CMK (cell line): ENCODE measurements at places on chromosomes 1 and 21.

GRCh38 chr1:172376431-172376830 lies 44.1 kb upstream of the C1orf105 start:
- no peak for DNase-seq

DNA sequence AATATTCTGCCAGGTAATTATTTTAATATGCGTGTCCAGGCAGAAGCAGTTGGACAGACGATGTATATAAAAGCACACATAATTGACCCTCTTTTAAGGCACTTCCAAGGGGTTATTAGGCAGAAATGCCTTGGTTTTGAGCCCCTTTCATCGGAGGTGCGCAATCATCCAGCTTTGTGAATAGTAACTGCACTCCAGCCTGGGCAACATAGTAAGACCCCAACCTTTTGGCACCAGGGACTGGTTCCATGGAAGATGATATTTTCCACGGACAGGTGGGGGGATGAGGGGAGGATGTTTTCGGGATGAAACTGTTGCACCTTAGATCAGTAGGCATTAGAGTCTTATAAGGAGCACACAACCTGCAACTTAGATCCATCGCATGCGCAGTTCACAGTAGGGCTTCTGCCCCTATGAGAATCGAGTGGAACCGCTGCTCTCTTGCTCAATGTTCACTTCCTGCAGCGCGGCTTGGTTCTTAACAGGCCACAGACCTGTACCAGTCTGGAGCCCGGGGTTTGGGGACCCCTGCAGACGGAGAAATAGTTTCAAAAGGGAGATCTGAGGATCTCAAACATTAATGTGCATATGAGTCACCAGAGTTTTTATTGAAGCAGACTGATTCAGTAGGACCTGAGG lies 1.8 kb upstream of the MCOLN2 start:
- no peak for DNase-seq

DNA sequence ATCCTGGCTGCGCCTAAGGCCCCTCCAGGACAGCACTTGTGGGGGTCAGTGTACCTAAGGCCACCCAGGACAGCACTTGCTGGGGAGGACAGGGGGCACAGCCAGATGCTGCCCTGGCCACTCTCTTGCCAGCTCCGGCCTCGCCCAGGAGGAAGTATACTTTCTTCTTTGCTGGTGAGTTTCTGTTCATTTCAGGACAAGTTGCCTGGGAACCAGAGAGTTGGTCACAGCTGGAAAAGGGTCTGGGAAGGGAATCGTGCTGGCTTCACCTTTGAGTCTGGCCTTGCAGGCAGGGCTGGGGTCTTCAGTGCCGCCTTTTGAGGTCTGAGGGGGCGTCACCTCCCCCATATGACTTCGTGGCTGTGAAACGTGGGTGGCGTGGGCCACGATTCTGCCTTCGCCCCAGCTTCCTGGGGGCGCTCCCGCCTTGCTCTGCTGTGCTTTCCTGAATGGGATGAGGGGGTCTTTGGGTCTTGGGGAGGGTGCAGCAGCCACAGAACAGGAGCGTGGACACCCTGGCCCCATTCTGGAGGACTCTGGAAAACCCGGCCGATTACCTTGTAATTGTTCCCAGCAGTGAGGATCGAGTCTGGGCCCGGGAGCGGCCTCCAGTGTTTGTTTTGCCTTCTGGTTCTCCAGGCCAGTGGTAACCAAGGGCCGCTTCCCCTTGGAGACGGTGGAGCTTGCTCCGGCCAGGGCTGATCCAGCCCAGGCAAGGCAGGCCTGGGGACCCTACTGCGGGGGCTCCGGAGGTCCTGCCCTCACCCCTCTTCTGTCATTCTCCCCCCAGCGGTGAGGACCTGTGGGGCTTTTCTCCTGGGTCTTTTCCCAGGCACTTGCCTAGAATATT lies 45.9 kb downstream of the SPSB1 start:
- no peak for DNase-seq

DNA sequence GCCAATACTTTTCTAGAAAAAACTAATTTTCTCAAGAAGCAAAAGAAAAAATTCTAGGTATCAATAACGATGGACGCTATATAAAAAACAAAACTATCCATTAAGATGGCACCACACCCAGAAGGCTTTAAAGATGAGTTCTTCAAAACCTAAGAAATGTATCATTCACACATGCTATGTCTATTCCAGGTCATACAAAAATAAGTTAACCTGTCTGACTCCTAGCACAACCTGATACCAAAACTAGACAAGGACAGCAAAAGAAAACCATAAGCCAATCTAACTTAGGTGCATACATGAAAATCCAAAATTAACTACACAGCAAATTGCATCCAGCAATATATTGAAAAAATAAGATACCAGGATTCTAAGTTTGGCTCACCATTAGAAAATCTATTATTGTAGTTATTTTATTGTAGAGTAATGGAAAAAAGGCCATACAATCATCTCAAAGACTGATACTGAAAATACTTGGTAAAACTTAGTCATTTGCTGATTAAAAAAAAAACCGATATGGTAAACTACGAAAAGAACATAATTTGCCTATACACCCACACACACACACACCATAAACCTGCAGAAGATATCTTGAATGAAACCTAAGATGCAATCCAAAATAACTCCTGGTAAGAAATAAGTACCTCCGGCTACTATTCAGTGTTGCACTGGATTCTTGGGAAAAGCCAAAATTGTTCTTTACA lies 55.0 kb downstream of the TRAF5 start:
- no peak for DNase-seq

- no peak for DNase-seq
These were observed 66.6 kb upstream of the RHOU start for GRCh38 chr1:228668553-228669241.

- DNase-seq = no peak
These were observed 181.8 kb upstream of the L1TD1 start for GRCh38 chr1:62012836-62013235.
